ENCODE measurements at places on chromosomes 16 and 17. TPM values are rescaled to one million over a fixed set of nuclear protein-coding genes. Genes with fewer than 3 reads are reported as not detected.

The TMEM11 gene
- total RNA-seq = 16.2 TPM

DNA sequence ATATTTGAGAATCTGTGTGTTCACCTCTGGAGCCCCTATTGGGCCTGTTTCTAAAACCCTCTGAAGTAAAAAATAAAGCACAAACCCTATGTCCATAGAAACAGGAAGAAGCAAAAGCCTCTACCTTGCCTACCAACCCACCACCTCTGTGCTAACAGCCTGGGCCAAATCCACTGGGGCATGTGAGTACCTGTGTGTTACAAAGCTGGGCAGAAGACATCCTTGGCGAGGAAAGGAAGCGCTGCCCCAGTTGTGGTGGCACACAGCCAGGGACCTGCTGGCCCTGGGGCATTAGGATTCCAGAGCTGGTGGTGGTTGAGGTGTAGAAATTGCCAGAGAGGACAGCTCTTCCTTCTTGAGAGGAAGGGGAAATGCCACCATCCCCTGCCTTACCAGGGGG, 30.0 kb downstream of the MYO18A start:
- no peak for DNase-seq

DNA sequence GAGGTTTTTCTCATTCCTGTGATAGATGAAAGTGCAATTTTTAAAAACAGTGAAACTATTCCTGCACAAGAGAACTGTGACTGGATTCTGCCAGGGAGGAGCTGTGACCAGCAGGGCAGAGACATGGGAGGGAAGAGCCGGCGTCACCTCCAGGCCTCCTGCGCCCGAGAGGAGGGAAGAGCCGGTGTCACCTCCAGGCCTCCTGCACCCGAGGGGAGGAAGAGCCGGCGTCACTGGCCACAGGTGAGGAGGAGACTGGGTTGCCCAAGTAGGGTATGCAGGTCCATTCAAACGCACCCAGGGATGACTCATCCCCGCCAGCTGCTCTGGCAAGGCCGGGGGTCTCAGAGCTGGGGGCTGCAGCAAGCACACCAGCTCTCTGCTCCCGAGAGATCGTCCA, 56.7 kb downstream of the METRNL start:
- no peak for DNase-seq

- no peak for DNase-seq
Observed at GRCh38 chr17:78751447-78752161, 30.5 kb downstream of the CYTH1 start.

DNA sequence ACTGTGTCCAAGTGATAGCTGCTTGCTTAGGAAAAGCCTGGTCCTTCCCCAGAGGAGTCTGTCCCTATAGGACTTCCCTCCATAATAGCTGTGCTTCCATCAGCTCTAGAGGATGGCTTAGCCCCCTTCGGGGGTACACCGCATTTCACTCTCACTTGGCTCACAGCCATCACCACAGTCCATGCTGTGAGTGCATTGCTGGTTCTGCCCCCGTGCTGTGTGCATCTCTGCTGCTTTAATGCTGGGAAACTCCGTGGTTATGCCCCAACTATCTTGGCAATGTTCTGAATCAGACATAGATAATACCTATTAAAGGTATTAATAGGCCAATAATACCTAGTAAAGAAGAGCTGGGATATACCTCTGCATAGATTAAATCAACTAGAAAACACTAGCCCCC, 58.3 kb downstream of the SIAH1 start:
- no peak for DNase-seq

All from thoracic aorta (tissue), 2 donors.